Stimulated activated CD8-positive, alpha-beta memory T cell treated with anti-CD3 and anti-CD28 coated beads, Interleukin-12 subunit alpha, Interleukin-12 subunit beta, amount 100 ng/mL, for 4 hours (primary cell): ENCODE measurements at places on chromosomes 5 and 9.

GRCh38 chr5:54696346-54696745 is 178.8 kb downstream of the SNX18 start:
- no peak for DNase-seq

GRCh38 chr9:80401243-80401642 is 829.5 kb downstream of the TLE4 start:
- DNase-seq: no peak

GRCh38 chr9:130188860-130189481 is 16.8 kb downstream of the NCS1 start:
- DNase-seq: no peak

GRCh38 chr5:151158287-151158661 is 695 bp upstream of the ANXA6 start:
- no peak for DNase-seq

DNA sequence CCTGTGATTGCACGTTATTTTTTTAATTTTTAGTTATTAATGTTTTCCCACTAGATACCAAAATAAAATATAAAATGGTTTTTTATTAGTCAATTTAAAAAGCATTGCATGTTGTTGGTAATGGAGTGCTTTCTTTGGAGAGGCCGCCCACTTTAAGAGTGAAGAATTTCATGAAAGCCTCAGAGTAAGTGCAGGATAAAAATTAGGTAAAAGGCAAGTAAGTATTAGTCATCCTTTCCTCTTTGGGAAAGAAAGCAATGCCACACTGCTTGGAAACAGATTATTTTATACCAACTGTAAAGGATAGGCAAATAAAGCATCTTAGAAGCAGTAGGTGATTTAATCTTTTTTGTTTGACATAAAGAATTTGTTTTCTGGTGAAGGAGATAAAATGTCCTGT is 62.9 kb downstream of the HSD17B4 start:
- no peak for DNase-seq

GRCh38 chr5:135826221-135826525 is 8.3 kb upstream of the SLC25A48 start:
- no peak for DNase-seq

- no peak for DNase-seq
These were observed 355.5 kb downstream of the TLR4 start for GRCh38 chr9:118059484-118060278.

GRCh38 chr5:5104550-5104949 is 35.6 kb upstream of the ADAMTS16 start:
- no peak for DNase-seq

GRCh38 chr9:94932652-94933510 is 206.4 kb downstream of the AOPEP start:
- DNase-seq: no peak

DNA sequence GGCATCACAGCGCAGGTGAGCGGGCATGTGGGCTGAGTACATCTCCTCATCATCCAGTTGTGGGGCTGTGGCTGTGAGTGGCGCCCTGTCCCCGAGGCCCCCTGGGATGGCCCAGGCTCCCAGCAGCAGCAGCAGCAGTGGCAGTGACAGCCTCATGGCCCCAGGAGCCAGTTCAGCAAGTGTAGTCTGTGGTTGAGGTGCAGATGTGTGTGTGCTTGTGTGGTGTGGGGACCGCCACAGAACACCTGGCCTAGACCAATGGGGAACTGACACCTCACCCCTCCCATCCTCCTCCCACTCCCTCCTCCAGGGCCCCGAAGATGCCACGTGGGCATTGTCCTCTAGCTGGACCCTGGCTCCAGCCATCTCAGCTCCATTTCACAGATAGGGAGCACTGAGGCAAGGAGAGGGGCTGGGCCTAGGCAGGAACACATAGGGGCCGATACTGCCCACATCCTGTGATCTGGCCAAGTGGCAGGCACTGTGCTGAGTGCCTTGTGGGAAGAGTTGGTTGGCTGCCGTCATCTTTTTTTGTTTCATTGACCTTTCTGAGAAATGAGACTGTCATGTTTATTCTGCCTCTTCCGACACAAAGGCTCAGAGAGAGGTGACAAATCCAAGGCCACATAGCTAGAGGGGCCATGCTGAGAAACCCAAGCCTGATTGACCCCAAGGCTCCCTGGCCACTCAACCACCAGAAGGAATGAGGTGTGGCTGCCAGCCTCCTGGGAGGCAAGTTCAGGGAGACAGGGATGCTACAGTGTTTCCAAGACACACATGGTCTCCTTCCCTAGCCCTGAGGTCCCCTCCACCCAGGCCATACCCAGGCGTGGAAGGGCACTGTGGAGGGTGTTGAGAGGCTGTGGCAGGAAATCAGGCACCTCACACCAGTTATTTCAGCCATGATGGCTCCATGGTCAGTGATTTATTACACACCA is at the start of gene MZB1:
Gene MZB1, minus strand, starts transcription at position 213 of the 938 bp plus-strand sequence. Its CDS starts 57 bp downstream, at position 156.
- peak; percentile 57 for DNase-seq
